ENCODE measurements at places on chromosomes 12 and 14.

DNA sequence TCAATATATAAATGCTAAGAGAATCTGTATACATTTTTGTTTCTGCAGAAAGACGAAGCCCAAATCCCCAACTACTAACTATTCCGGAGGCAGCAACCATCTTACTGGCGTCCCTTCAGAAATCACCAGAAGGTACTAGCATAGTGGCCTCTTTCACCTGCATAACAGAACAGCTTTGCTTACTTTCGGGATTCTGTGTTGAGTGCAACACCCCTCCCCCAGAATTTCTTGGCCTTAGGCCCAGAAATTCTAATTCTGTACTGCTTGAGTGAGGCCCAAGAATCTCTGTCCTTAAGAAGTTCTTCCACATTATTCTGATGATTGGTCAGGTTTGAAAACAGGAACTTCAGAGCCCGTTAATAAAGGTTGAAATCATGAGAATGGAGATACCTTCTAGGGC lies 2.9 kb downstream of the SPX start:
- DNase-seq: no peak

DNA sequence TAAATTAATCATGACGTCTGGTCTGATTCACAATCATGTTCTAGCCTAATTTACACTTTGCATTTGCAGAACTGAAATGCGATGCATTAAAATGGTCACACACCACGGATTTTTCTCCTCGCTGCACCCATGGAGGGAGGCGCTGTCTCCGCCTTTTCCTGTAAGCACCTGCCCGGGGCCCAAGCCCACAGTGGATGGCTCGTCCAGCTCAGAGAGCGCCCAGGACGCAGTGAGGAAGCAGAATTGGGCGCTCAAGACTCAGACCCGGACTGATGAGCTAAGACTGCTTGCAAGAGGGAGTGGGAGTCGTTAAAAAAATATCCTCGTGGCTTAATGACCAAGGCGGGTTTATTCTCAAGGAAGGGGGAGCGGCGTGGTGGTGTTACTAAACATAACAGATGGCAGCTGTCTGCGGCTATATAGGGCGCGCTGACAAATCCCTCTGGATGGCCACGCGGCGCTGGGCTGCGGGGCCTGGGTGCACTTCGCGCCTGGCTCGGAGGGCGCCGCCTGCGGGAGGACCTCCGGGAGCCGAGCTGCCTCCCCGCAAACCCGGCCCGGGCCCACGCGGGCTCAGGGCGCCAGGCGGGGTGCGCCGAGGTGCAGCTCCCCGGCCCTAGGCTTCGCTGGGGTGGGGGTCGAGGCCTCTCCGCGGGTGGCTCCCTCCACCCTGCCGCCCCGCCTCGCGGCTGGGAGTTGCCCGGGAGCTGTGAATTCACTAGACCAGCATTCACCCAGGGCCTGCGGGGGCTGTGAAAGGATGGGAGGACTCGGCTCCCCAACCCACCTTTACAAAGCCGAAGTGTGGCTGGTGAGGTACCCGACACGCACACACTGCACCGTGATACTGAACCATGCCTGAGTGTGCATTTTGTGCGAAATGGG lies 78.7 kb downstream of the PPM1A start:
- no peak for DNase-seq

DNA sequence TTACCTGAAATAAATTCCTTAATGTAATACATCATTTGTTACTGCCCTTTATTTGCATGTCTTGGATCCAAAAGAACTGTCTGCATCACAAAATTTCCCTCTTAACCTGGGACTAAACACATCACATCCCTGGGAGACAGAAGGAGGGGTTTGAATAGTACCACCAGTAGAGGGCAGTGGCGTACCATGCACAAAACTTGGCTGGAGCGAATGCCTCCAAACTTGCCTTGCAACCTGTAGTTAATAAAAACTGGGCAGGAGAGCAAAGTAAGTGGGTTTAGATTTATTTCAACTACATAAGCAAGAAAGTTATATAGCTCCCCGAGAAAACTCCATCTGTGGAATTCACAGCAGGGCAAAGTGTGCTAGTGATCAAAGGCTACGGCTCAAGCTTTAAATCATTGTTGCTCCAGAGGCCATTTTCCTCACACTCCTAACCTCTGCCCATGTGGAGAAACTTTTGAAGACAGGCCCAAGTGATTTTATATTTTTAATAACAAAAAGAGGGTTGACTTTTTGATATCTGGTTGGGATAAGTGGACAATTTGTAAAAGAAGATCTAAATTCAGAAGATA lies 1176.7 kb upstream of the SEL1L start:
- no peak for DNase-seq

DNA sequence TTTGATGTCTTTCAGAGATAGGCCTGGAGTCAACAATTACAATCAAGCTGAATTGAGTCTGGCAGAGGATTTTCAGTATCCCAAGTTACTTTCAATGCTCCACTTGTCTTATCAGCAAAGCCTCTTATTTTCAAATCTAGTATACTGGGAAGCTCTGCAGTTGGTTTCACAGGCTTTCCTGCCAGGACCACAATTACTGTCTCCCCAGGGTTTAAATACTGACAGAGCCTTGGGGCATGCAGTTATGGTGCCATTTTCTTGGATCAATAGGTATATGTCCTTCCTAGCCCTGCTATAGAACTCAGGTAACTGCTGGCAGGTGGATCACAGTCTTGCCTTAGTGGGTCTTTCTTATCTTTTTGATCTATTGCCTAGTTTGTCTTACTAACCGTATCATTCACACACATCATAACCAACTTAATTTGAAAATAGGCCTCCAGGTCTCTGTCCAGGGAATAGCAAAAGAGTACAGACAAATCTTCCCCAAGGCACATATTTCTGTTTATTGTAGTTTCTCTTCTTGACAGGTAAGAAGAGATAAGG lies 22.4 kb upstream of the RNU6-8 start:
- no peak for DNase-seq

- DNase-seq: no peak
Observed at GRCh38 chr14:90698379-90698869, 117.8 kb downstream of the TTC7B start.

DNA sequence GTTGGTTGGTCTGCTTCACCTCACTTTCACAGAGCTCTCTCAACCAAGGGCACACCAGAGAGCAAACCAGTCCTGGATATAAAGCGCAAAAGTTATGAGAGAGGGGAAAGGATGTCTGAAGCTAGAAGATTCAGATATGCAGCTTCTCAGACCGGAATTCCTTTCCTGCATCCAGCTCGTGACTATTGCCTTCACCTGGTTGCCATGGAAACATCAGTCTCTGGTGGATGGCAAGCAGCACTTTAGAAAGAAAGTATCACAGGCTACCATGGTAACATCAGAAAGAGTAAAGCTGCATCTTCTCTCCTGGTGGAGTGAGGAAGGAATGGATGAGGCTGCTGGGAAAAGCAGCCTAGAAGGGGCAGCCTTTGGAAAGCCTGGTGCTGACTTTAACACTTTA lies 13.7 kb downstream of the REM2 start:
- DNase-seq: no peak

- DNase-seq: peak; percentile 82
Observed at GRCh38 chr14:100645196-100645981, 58.2 kb upstream of the BEGAIN start.

GRCh38 chr12:12534166-12534866 lies 28.3 kb downstream of the DUSP16 start:
- no peak for DNase-seq

- no peak for DNase-seq
Observed at GRCh38 chr14:78153064-78153341, 17.2 kb upstream of the NRXN3 start.

- DNase-seq: no peak
Observed at GRCh38 chr12:6970096-6970527, 352 bp downstream of the PHB2 start.

DNA sequence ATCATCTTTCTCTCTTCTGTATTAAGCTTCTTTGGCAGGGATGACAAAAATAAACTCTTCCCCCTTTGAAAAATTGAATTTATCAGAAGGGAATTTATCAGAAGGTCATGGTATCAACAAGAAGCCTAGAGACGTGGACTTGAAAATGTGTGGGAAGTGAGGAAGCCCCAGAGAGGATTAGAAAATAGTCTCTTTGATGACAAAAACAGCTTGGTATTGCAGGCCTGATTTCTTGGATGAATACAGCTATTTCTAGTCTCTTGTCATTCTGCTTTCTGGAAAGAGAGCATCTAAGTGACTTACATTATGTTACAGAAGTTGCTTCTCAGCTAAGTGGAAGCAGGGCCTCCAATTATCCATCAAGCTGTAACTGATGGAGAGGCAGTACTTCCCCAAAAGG lies 111.1 kb downstream of the KITLG start:
- DNase-seq: no peak

- no peak for DNase-seq
Observed at GRCh38 chr12:93050026-93050747, 121.1 kb upstream of the EEA1 start.

GRCh38 chr12:132356691-132357622 lies 27.6 kb upstream of the GALNT9 start:
- DNase-seq: no peak

GRCh38 chr14:30875788-30876053 lies 1.4 kb downstream of the COCH start:
- no peak for DNase-seq
